ENCODE measurements at places on chromosomes 5 and 9.

GRCh38 chr5:44708602-44709001 is 100.1 kb upstream of the MRPS30 start:
- DNase-seq: no peak

DNA sequence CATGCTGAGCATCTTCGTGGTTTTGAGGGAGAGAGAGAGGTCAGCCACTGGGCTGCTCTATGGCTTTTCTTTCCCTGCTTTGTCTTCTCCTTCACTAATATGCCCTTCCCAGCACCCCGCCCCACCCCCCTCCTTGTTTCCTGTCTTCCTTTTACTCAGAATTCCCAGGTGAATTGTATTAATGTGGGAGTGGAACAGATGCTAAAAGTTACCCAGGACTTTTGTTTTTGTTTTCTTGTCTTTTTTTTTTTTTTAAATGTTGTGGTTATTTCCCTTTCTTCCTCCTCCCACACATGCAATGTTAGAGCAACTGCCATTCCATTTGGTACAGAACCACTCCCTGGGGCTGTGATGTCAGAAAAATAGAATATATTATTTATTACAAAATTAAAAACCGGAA is 442.7 kb upstream of the CD180 start:
- no peak for DNase-seq

GRCh38 chr9:87267251-87268070 is 230.2 kb upstream of the DAPK1 start:
- DNase-seq: no peak

DNA sequence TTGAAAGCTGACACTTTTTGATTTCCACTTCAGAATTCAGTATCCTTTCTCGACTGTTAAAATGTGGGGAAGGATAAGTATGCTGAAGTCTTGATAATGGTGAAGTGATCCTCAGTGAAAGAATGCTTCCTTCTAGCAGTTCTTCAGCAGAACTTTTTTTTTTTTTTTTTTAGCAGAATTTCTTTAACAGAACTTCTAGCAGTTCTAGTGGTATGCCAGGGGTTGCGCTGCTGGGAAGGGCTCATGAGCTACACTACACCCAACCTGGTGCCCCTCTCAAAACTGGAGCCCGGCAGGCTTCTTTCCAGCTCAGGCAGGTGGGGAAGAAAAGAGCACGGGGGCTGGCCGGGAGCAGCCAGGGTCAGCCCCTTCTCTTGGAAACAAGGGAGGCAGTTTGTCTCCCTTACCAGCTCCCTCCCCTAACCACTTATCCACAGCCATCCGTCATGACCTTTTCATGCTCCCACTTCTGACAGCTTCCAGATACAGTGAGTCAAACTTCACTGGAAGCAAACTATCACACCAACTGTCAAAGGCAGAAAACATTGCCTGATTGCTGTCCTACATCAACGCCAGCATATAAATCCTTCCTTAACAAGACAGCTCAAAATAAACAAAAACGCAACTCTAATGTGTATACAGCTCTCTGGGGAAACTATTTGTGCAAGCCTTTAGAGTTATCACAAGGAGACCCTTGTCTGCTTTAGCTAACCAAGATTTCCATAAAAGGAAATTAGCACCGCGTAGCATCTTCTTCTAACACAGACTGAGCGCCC is 211.5 kb downstream of the GAPVD1 start:
- DNase-seq: no peak

DNA sequence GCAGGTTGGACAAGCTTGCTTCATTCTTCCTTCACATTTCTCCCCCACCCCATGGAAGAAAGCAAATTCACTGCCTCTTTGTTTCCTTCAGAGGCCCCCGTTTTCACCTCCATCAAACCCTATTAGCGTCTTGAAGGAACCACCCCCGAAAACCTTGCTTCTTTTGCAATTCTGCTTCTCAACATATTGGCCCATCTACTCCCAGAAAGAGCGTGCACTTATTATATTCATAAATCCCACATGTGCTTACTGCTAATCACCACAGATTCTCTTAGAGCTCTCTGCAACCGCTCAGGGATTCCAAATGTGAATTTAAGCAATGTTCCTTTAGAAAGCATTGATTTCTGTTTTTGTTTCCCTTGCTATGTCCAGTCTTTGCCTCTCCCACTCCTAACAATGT is 1.1 kb downstream of the F2RL2 start:
- no peak for DNase-seq
